Endothelial cell (in vitro differentiated cells): ENCODE measurements at places on chromosomes 2 and 18. TPM values are rescaled to one million over a fixed set of nuclear protein-coding genes. Genes with fewer than 3 reads are reported as not detected.

PMAIP1 gene
- total RNA-seq: 3.2 TPM

SGPP2 gene
- not detected for total RNA-seq

IL18RAP gene
- not detected for total RNA-seq

MEIS1 gene
- 13.3 TPM for total RNA-seq

MYL12A gene
- 430 TPM for total RNA-seq

SERPINB7 gene
- not detected for total RNA-seq

TMEM150A gene
- total RNA-seq: 42.4 TPM

CNRIP1 gene
- 21.8 TPM for total RNA-seq

UGP2 gene
- total RNA-seq: 88.3 TPM

METTL5 gene
- 36.8 TPM for total RNA-seq

FAM237A gene
- not detected for total RNA-seq

SCN7A gene
- total RNA-seq: 6.3 TPM

PTMA gene
- 592 TPM for total RNA-seq

SLC9A2 gene
- total RNA-seq: 0.05 TPM

SLC4A1AP gene
- 19.8 TPM for total RNA-seq

DCTN1 gene
- 244 TPM for total RNA-seq

KCNF1 gene
- 8.4 TPM for total RNA-seq

SETBP1 gene
- 131 TPM for total RNA-seq

M1AP gene
- total RNA-seq: 0.74 TPM

POTEC gene
- total RNA-seq: not detected

OXER1 gene
- 1.5 TPM for total RNA-seq

NEB gene
- 0.64 TPM for total RNA-seq

HES6 gene
- total RNA-seq: 5.0 TPM

TMEM200C gene
- 0.85 TPM for total RNA-seq
